Suppressor macrophage (primary cell): ENCODE measurements at places on chromosomes 12 and 14.
A peak's percentile ranks its signal among the peaks of the same experiment; 100 is the strongest.

GRCh38 chr12:42502682-42503081 is 86.9 kb downstream of the PRICKLE1 start:
- no peak for DNase-seq

DNA sequence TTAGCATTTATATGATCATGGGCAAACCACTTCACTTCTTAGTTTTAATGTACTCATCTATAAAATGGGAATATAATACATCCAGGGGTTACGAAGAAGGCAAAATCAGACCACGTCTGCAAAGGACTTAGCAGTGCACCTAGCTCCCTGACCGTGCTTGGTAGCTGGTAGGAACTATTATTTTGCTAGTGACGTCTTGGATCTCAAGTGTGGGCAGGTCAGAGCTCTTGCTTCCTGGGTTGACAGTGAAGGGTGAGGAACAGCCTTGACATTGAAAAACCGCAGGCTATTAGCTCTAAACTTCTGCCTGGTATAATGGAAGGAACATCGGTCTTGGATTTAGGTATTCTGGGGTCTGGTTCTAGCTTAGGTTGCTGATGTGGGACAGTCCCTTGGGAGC is 89.3 kb upstream of the MED13L start:
- no peak for DNase-seq

- peak; percentile 18 for DNase-seq
These were observed 830 bp upstream of the MIS18BP1 start for GRCh38 chr14:45253754-45254310.

GRCh38 chr14:105294142-105294597 is 6.6 kb downstream of the BRF1 start:
- DNase-seq = peak; percentile 38
